ENCODE measurements at places on chromosomes 2 and 18.

- no peak for DNase-seq
Measured at GRCh38 chr2:73984922-73985307, 205 bp downstream of the TET3 start.

DNA sequence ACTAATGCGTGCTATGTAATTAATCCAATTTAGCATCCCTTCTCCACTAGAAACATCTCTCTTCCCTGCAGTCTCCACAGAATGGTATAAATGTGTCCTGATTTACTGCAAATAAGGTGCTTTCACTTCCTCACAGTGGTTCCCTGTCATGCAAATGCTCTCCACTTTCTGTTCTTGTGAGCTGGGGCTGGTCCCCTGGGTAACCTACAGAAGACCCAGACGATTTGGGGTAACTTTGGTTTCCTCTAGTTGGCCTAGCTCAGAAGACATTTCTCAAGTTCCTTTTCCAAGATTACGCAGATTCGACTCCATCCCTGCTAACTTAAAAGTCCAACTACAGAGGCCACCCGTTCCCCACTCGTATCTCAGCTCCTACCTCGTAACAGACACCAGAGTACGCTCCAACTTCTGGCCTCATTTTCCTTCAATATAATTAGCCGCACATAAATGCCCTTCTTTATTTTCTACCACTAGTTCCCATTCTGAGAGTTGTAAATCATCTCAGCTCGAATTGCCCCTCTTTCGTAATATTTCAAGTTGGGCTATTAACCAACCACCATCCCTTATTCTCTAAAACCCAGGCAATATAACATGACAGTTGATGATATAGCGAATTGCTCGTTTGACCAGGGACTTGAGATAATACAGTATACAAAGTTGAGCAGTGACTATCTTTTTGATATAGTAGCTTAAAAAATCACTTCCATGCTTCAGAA is 28.8 kb upstream of the NEDD4L start:
- DNase-seq: no peak

- no peak for DNase-seq
Measured at GRCh38 chr2:98382739-98383138, 36.5 kb downstream of the CNGA3 start.

GRCh38 chr2:207395535-207396251 is 134.1 kb upstream of the CREB1 start:
- no peak for DNase-seq

DNA sequence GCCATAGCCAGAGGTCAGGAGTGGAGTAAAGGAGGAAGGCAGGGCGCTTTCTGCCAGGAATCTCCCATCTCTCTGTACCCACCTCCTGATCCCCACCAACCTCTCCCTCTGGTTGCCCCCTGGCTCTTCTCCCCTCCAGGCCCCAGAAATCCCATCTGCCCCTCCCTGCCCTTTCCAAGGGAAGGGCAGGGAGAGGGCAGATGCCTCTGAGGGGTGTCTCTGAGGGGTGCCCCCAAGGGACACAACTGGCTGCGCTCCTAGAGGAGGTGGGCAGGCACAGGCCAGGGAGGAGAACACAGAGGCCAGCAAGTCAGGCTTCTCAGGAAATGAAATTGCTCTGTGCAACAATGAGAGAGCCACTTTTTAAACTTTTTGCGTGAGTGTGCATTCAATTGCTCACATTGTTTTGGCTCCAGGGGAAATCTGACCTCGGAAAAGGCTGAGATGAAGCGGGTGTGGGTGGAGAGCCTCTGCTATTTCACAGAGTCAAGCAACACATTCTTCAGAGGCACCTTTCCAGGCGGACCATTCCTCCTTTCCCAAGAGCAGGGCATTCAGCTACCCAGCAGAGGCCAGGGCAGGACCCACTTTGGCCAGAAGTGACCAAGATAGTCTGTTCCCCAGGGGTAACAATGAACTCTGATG is 125.5 kb downstream of the SMAD7 start:
- DNase-seq: no peak

DNA sequence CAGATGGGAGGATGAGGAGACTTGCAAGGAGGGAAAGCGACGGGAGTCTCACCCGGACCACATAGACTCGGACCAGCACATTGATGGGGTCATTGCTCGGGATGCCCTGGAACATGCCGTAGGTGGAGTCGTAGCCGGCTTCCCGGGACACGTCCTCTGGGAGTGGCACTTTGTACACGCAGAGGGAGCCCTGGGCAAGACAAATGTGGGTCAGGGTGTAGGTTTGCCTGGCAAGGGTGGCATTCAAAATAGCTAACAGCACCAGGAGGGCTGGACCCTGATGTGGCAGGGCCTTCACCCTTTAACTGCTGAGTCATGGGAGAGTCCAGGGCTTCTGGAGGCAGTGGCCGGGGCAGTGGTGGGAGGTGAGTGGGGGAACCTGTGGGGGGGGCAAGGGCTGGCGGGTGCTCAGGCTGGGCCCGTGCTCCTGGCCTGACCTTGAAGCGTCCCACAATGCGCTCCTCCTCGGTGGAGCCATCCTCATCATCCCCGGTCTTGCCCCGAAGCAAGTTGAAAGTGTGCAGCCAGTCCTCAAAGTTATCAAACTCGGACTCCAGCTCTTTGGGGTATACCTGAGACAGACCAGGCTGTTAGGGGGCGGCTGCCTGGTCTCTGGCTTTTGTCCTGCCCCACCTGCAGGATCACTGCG is 11.1 kb downstream of the OTOF start:
- no peak for DNase-seq

GRCh38 chr18:75531851-75532459 is 104.5 kb upstream of the SMIM21 start:
- DNase-seq: no peak

DNA sequence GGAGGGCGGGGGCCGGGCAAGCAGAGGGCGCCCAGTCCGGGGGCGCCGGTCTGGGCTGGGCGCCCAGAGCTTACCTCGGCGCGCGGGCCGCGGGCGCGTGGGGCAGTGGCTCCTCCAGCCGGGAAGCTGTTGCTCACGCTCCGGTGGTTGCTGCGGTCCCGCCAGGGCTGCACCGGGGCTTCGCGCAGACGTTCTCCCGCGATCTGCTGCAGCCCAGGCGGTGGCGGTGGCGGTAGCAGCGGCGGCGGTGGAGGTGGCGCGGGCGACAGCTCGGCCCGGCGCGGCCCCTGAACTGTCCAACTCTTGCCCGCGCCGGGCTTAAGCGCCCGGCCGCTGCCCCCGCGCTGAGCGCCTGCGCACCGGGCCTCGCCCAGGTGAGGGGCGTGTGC is 391 bp downstream of the ZNF385B start:
- DNase-seq: no peak

DNA sequence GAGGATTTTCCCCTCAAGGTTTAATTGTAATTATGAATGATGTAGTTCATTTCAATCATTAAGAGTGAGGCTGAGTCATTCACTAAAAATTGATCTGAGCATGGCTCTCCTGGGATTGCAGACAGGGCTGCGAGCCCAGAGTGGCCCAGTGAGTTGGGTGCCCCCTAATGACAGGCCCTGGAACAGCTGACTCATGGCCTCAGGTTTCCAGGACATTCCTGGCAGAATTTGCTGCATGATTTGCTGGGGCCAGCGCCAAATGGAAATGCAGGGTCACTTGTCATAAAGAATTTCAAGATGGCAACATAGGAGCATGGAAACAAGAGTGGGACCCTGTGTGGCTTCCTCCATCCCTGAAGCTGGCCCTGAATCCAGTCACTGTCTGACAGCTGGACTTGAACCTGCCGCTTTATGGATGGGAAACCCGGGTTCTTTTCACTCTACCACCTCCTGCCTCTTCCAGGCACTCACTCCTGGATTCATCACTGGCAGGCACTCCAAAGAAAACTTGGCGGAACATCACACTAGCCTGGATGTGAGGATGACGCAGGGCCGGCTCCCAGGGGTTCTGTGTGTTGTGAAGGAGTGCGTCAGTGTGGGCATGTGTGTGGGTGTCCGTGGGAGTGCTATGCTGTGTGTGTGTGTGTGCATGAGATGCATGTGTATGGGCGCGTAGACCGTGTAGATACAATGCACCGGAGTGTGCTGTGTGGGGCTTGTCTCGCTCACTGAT is 15.2 kb downstream of the OTOF start:
- no peak for DNase-seq
